Activated CD4-positive, alpha-beta T cell treated with anti-CD3 and anti-CD28 coated beads for 1 hour (primary cell): ENCODE measurements at places on chromosomes 5 and 9.

GRCh38 chr9:122228568-122229484, at the start of gene LHX6:
Gene LHX6 (minus strand): TSS chr9:122228957. CDS start chr9:122228740, 217 bp downstream.
- no peak for DNase-seq

GRCh38 chr5:149584121-149584520, 2.8 kb downstream of the ARHGEF37 start:
- no peak for DNase-seq

DNA sequence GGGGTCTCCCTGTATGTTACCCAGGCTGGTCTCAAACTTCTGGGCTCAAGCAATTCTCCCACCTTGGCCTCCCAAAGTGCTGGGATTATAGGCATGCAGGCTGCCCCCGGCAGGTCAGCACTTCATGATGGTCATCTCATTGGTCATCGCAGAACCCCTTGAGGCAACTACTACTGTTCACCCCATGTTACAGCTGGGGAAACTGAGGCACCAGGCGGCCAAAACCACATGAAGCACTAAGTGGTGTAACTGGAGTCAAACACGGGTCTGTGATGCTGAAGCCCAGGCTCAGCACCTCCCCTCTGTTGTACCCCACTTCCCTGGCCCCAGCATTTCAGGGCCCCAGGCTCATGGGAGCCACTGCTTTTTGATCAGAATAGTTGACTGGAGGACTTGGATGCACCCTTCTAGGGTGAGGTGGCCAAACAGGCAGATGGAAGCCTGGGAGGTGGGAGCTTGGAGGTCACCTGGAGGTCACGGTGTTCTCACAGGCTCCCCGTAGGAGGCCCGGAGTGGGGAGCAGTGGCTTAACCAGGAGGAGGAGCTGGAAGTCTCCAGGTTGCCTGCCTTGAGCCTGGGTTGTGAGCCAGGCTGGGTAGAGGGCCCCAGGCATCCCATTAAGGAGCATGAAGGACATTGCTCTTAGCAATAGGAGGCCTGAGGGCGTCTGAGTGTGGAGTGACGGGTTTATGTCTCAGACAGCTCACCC, 57.3 kb upstream of the RPL26L1 start:
- no peak for DNase-seq

- DNase-seq: no peak
These were observed 430.6 kb downstream of the ZNF608 start for GRCh38 chr5:124315741-124316415.

DNA sequence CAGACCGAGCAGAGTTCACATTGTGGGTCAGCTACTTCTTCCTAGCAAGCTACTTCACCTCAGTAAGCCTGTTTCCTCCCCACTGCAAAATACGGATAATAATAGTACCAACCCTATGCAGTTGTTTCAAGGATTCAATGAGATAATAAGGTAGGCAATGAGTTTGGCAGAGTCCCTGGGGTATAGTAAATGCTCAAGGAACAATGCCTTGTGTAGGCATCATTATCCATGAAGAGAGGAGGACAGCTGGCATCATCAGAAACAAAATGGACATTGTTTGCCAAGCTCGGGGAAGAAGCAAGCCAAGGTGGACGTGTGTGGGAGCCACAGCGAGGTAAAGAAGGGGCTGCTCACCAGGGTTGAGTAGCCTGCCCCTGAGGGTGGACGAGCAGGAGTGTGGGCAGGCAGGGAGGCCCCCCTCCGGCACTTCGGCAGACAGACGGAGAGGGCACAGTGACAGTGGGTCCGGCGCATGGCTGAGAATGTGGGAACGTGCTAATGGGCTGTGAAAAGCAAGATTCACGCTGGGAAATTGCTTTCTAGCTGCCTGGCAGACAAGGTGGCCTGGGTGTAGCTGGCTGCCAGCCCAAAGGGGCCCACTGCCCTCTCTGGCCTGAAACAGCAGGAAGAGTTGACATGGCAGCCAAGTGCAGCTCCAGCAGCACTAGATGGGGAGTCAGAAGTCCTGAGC, 10.1 kb downstream of the CAMK2A start:
- DNase-seq: no peak

DNA sequence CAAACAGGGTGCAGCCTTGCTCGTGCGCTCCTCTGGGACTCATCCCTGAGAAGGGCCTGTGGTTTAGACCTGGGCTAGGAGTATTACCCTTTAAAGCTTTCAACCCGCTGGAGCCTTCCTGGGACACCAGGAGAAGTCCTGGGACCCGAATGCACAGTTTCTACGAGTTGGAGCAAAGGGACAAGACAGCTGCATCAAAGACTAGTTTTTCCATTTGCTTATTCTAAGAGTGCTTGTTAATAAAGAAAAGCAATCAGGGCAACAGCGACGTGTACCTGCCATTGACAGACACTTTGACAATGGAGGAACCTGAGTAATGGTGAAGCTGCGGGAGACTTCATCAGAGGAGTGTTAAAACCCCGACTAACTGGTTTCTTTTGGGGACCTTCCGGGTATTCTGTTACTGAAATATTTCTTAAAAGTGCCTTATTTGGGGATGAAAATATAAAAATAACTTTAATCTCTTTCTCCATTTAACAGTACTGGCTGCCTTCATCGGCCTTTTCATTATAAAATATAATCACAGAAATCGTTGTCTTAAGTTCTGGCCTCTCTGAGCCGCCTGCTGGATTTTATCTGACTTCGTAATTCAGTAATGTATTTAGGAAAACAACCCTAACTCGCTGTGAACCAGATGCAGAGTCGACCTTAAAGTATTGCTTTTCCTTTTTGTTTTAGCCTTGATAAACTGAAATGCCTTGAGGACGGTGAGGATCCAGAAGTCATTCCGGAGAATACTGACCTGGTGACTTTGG, 732 bp downstream of the SNAPC3 start:
- DNase-seq: no peak
